ENCODE measurements at places on chromosomes 7 and 10.
A peak's percentile ranks its signal among the peaks of the same experiment; 100 is the strongest.

- no peak for DNase-seq
Measured at GRCh38 chr10:131944412-131944811, 37.3 kb downstream of the BNIP3 start.

DNA sequence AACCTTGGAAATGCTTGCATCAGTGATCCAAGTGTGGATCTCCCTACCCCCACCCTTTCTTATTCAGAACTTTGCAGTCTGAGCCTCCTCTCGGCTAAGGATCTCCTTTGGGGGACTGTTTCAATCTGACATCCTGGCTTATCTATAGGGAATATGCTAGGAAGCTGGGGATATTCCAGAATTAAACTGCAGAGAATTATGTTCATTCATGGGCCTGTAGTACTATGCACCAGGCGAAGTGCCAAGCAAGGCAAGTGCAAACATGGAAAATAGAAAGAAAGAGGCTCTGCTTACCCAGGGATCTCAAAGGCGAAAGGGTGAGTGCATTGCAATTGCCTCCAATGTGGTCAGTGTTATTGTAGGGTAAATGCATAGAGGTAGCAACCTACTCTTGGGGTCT is 96.5 kb downstream of the CACNB2 start:
- no peak for DNase-seq

GRCh38 chr10:122854648-122855047 is 9.0 kb upstream of the CUZD1 start:
- DNase-seq, result no peak

- no peak for DNase-seq
Measured at GRCh38 chr10:93064874-93065660, 4.5 kb downstream of the CYP26C1 start.

GRCh38 chr7:32137059-32137458 is 66.9 kb upstream of the PDE1C start:
- no peak for DNase-seq

- peak; percentile 40 for DNase-seq
Measured at GRCh38 chr7:126803060-126803665, 449.6 kb downstream of the GRM8 start.

DNA sequence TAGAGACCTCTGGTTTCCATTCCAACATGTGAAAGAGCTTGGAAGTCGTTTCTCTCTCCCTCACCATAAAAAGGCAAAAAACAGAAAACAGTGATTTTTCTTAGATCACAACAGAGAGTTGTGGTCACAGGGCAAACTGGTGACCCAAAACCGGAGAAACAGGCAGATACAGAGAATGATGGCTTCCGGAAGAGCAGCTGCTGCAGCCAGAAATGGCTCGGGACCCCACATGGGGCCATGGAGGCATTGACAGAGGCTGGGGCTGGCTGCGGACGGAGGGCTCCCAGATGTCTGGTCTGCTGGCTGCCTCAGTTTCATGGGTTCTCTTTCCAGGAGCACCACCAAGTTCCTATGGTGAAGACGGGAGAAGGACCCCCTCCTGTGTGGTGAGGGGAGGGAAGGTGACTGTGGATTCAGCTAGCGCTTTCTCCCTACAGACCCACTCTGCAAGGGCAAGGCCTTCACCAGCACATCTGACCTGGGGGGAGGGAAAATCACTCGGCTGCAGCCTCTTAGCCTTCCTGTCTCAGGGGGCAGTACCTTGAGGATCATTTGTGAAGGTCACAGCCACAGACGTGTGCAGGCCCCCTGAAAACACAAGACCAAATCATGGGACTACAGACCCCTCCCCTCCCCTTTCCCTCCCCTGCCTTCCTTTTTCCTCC is 81.4 kb downstream of the WDR37 start:
- no peak for DNase-seq

DNA sequence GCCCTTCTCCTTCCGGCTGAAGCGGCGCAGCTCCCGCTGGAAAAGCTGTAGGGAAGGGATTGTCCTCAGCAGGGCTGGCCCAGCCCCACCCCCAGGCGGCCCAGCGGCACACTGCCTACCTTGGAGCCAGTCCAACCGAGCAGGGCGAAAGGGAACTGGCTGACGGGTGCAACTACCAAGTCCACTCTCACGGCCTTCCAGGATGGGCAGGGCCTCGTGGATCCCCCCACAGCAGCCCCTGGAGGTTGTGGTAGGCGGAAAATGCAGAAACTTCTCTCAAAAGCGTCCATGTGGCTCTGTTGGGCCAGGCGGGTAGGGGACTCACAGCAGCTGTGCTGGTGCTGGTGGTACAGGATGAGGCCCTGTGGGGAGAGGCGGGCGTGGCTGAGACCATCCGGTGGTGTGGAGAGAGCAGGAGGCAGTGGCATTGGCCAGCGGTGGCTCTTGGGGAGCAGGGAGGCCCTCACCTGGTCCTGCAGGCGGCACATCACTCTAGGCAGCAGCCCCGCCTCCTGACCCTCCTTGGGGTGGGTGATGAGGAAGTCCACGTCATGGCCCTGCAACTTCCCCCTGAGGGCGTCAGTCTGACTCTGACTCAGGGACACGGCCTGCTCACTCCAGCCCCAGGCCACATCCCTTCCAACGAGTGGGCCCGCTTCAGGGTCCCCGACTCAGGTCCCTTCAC is 8.4 kb upstream of the PGAM2 start:
- no peak for DNase-seq

DNA sequence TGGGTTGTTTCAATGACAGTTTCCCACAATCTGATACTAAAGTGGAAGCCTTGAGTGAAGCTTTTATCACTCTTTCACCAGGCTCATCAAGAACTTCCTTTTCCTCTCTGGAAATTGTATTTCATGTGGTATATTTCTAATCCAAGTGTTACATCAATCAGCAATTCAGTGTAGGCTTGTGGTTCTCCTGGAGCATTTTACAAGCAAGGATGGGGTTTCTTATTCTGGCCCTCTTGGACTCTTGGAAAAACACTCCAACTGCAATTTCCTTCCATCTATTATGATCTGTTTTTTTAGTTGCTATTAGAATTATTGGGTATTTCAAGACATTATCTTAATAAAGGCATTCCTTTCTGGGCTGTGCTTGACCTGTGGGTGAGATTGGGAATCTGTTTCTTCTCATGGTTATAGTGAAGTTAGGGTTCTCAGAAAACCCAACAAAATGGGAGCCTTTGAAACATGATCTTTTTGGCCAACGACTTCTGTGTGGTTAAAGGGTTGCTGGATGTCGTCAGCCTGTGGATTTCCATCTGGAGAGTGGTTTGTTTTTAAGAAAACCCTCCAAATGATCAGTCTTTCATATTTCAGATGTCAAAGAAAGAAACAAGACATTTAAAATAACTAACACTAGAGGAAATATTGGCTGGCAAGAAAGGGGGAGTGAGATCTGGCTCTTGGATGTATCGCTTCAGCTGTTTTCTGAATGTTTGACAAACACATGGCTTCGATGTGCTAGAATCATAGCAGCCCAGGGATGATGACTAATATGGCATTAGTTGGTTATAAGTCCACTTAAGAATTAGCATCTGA is 540.2 kb downstream of the LRMDA start:
- DNase-seq, result no peak

DNA sequence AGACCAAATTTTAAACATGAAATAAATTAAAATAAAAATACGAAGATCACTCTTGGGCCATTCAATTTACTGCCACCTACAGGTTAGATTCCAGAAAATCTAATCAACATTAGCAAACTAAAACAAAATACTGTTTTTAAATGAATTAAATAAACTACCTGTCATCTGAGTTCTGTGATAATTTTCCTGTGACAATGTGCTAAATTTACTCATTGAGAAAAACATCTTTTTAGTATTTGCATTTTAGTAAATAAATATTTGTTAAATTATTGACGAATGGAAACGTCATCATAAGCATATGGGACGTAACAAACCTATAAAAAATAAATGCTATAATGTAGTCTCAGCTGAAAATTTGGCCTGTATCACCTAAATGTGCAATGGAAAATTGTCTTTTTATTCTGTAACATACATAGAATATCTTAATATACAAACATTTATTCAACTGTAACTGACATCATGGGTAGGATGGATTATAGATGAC is 72.1 kb downstream of the ITGB8 start:
- DNase-seq, result no peak

DNA sequence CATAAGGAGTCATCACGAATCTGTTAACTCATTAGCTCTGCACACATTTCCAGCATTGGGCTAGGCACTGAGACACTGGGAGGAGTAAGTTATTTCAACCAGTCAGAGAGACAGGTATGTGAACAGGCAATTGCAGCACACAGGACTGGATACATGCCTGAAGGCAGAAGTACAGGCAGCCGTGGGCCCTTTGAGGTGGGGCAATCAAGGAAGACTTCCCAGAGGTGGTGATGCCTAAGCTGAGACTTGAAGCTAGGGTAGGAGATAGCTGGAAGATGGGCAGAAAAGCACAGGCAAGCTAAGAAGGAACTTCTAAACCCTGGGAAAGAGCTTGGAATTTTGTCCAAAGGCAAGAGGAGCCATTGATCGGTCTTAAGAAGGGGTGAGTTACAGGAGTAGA is 249.7 kb downstream of the EMX2 start:
- DNase-seq, result no peak

- no peak for DNase-seq
Measured at GRCh38 chr7:38066391-38066790, 111.7 kb upstream of the STARD3NL start.

GRCh38 chr10:92991513-92991912 is 69.1 kb upstream of the CYP26C1 start:
- DNase-seq, result no peak

- no peak for DNase-seq
Measured at GRCh38 chr7:33196221-33196620, 66.9 kb downstream of the BBS9 start.

DNA sequence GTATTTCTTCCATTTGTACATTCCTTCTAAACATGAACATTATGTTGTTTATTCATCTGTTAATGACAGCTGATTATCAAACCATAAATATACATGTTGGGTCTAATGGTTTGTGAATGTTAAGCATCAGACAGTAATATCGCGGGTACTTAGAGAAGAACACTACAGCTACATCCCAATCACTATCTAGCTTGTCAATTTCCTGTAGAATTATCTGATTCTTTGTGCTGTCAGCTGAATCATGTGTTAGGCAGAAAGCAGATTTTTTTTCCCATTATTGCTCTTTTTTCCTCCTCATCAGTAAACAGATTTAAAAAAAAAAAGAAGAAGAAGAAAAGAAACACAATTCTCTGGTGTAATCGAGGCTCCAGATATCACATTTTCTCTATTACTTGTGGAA is 183.6 kb upstream of the CTBP2 start:
- DNase-seq, result no peak

- DNase-seq, result no peak
Measured at GRCh38 chr10:34954142-34954541, 136.0 kb downstream of the CUL2 start.

GRCh38 chr7:76326646-76327233 is 24.3 kb downstream of the HSPB1 start:
- no peak for DNase-seq

DNA sequence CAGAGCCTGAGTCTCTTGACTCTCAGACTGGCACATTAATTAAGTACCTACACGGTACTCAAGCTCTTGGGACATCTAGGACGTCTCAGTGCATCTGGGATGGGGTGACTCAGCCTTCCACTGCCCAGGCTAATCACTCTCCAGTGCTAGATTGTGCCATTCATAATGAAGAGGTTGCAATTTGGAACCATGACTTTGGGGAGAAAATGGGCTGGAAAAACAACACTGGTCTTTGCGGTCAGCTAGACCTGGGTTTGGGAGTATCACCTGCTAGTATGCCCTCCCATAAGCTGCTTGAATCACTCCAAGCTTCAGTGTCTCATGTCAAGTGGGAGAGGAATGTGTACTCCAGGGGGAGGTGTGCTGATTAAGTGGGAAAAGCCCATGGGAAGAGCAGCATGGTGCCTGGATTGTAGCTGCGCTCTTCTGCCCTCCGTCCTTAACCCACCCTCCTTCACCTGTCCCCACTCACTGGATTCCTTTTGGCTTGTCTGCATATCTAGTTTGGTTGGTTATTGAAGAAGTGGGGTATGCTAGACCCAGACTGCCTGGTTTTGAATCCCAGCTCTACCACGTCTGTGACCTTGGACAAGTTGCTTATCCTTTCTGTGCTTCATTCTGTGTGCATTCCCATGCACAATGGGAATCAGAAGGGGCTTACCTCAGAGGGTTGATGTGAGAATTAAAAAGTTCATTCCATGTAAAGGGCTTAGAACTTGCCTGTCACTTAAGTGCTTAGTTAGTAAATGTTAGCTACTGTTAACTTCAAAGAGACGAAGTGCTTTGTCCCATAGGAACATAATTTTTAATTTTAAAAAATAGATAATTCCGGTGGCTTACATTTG is 3.8 kb downstream of the NFE2L3 start:
- no peak for DNase-seq

- DNase-seq, result no peak
Measured at GRCh38 chr7:140604760-140605159, 35.9 kb downstream of the DENND2A start.

DNA sequence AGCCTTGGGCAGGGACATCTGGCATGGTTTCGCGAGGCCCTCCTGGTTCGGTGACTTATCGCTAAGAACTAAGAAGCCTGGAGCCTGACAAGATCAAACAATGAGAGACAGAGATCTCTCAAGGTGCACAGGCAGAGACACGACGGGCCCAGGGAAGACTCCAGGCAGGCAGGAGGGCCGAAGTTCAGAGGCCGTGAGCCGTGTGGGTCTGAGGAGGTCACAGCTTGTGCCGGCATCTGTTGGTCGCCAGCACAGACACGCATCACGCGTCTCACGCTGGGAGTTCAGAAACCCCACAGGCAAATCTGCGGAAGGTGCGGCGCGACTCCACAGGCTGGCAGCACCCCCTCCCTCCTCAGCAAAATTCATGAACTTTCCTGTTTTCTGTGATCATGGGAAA is 314.0 kb downstream of the DNAJB6 start:
- DNase-seq, result no peak

- DNase-seq, result no peak
Measured at GRCh38 chr7:50276483-50276882, 28.0 kb upstream of the IKZF1 start.

DNA sequence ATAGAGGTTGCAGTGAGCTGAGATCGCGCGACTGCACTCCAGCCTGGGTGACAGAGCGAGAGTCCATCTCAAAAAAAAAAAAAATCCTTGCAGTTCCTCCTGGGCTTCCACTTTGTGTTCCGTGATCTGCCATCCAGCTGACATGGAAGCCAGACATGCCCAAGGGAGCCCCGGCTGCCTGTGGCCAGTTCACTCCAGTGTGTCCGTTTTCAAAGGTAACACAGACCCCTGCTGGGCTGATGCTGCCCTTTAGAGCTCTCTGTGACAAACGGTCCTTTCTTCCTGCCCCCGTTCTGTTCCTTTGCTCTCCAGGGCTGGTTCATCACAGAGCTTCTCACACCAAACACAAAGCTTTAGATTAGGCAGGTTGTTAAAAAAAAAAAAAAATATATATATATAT is 130.8 kb downstream of the CUL2 start:
- no peak for DNase-seq

GRCh38 chr7:12619461-12620069 is 49.0 kb downstream of the SCIN start:
- no peak for DNase-seq

DNA sequence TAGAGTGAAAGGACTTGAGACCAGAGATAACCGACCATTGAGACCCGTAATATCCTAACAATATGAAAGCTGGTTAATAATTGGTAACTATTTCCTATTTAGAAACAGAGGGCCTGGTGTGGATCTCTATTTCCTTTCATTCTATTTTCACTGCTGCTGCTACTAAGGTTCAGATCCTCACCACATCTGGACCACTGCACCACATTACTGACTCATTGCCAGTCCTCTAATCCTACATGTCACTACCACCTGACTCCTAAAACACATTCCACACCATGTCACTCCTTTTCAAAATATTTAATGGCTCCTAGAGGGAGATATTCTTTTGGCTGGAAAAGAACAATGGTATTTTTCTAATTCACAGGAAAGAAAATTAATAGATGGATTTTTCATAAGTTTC is 6.4 kb downstream of the USP54 start:
- DNase-seq, result no peak

- no peak for DNase-seq
Measured at GRCh38 chr7:145398758-145399157, 562.9 kb upstream of the TPK1 start.
